Brain (organoid and tissue), 16 donors: ENCODE measurements at places on chromosomes 1 and 21.

DNA sequence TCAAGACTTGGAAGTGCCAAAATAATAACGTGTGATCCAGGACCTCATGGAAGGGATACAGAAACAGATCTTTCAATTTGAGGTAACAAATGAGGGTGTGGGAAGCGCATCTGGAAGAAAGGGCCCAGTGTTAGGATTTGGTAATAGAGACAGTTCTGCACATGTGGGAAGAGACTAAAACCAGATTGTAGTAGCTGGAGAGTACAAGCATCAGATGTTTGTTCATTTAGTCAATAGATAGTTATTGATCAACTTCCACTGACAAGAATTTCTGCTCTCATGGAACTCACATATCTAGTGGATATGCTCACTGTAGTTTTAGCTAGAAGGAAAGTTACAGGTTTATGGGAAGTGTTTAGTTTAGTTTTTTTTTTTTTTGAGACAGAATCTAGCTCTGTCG lies 153.6 kb downstream of the TLR5 start:
- DNase-seq, result no peak

DNA sequence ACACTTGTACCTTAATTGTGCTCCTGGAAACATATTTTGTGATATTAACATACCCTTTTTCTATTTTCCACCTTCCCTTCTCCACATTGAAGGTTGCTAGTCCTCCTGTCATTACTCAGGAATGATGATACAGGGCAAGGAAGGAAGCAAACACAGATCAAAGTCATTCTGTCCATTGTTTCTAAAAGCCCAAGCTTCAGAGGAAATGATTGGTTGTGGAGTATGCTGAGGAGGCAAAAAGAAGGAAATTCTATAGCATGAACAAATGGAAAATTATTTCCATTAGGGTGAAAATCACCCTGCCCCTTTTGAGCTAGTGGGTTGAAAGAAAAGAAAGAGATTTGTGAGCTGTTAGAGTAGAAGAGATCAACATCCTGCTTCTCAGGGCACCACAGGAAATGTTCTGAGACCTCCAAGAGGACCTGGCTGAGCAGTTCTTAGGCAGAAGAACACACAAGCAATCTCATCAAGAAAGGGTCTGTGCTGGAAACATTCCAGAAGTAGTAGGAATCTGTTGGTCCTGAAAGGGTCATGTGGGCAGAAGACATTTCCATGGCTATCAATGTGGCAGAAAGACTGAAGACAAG lies 29.0 kb upstream of the PRRX1 start:
- no peak for DNase-seq

DNA sequence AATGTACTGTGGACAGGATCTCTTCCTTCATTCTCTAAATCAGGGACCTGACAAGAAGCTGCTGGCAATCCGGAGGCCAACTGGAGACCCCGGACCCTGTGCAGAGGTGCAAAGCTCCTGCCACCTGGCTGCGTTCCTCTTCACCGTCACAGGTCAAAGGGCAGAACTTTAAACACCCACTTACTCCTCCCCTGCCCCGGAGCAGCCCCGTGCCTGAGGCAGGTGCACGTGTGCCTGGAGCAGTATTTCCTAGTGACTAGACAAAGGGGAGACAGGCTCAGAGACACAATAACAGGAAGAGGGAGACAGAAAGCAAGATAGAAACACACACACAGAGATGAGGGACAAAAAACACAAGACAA lies 6.6 kb upstream of the PIGC start:
- no peak for DNase-seq

DNA sequence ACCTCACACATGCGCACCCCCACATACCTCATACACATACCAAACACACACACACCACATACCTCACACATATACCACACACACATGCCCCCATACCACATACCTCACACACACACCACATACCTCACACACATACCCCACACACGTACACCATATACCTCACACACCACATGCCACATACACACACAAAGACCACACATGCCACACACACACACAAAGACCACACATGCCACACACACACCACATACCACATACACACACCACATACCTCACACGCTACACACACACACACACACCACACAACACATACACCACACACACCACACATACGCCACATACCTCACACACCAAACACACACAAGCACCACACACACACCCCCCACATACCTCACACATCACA lies 30.0 kb downstream of the HIVEP3 start:
- no peak for DNase-seq

- no peak for DNase-seq
These were observed 8.5 kb downstream of the FNDC10 start for GRCh38 chr1:1591452-1591851.

DNA sequence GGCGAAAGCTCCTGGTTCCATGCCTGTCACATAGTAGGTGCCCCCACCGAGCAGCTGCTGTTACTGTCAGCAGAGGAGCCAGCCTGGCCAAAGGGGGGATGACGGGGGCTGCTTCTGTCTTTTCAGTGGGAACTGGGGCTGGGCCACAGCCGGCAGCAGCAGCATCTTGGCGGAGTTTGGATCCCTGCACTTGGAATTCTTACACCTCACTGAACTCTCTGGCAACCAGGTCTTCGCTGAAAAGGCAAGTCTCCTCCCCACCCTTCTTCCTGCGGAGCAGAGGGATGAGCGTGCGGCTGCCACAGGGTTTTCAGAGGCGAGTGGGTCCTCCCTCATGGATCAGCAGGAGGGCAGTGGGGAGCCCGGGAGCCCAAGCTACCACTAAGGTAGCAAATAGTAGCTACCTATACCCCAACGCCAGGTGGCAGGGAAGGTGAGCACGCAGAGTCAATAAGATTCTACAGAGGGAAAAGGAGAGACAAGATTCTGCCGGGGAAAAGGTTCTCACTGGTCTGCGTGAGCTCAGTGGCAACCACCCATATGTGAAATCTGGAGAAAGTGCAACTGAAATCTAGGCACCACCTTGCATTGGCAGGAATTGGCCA lies 41.4 kb upstream of the SELENON start:
- DNase-seq, result peak; percentile 34

GRCh38 chr1:54645806-54646676 lies 4.5 kb downstream of the MROH7 start:
- DNase-seq, result no peak

DNA sequence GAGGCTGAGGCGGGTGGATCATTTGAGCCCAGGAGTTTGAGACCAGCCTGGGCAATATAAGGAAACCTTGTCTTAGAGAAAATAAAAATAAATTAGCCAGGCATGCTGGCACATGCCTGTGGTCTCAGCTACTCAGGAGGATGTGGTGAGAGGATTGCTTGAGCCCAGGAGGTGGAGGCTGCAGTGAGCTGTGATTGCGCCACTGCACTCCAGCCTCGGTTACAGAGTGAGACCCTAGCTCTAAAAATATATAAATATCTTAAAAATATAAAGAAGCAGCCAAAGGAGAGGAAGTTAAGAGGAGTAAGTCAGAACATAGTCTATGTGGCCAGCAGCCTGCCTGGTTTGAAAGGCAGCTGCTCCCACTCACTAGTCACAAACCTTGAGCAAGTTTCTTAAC lies 4.5 kb upstream of the IL10RB start:
- no peak for DNase-seq

DNA sequence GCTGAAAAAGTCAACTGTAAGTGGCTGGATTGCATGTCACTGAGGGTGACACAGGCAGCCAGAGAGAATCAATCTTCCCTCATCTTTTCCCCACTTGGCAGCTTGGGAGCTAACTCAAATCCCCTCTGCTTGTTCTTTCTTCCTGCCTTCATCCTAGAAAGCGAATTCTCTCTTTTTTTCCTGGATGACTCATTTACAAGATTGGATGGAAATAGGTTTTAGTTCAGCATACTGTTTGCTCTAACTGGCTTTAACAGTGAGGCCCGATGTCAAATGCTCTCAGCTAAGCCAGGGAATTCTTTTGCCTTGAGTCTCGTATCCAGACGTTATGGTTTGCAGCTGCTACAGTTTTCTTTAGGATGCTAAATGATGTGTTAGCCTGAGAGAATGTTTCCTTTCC lies 72.7 kb downstream of the HUNK start:
- DNase-seq, result peak; percentile 74
